ENCODE measurements at places on chromosomes 2 and 18. TPM values are rescaled to one million over a fixed set of nuclear protein-coding genes. Genes with fewer than 3 reads are reported as not detected.

The MAPK4 gene
- 11.4 TPM for total RNA-seq

The TUBA3E gene
- total RNA-seq, result 0.19 TPM

GRCh38 chr18:51754566-51754965 is 557.1 kb upstream of the MEX3C start:
- ATAC-seq, result no peak

GRCh38 chr2:230650585-230651137 is 62.0 kb upstream of the CAB39 start:
- no peak for ATAC-seq

GRCh38 chr2:83899271-83899670 is 559.8 kb downstream of the SUCLG1 start:
- ATAC-seq, result no peak

DNA sequence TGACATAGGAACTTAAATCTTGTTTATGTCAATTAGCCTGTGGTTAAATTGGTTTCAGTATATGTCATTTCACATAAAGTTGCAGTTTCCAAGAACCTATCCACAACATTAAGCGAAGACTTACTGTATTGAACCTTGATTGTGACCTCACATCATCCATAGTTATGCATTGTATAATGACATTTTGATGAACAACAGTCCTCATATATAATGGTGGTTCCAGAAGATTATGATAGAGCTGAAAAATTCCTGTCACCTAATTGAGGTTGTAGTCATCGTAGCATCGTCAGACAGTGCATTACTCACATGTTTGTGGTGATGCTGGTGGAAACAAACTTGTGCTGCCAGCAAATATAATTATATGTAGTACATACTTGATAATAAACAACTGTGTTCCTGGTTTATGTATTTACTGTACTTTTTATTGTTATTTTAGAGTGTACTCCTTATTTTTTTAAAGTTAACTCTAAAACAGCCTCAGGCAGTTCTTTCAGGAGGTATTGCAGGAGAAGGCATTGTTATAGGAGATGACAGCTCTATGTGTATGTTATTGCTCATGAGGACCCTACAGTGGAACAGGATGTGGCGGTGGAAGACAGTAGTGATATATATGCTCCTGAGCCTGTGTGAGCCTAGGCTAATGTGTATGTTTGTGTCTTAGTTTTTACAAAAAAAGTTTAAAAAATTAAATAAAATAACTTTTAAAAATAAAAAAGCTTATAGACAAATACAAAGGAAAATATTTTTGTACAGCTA is 56.6 kb downstream of the UBE2E3 start:
- no peak for ATAC-seq

GRCh38 chr18:4146797-4147196 is 308.3 kb downstream of the DLGAP1 start:
- no peak for ATAC-seq

- ATAC-seq, result peak; percentile 89
These were observed 10.9 kb upstream of the MYOM1 start for GRCh38 chr18:3230401-3231334.

- no peak for ATAC-seq
These were observed 2.7 kb downstream of the RASGRP3 start for GRCh38 chr2:33478968-33479731.

GRCh38 chr2:165648801-165649200 is 145.2 kb downstream of the GALNT3 start:
- peak; percentile 31 for ATAC-seq

DNA sequence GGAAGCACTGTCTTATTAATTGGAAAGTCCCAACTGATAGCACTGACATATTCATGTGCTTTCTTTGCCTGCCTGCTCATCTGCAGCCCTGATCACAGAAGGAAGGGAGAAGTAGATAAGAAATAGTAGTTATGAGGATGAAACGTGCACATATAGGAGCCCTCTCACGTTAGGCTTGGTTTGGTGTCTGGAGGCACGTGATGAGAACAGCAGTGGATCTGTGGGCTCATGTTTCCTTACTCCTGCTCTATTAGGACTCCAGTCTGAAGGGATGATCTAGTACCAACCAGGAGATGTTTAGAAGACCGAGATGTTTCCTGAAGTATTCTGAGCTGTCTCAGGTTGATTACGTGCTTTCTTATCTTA is 84.9 kb downstream of the MAP4K4 start:
- ATAC-seq, result peak; percentile 16

DNA sequence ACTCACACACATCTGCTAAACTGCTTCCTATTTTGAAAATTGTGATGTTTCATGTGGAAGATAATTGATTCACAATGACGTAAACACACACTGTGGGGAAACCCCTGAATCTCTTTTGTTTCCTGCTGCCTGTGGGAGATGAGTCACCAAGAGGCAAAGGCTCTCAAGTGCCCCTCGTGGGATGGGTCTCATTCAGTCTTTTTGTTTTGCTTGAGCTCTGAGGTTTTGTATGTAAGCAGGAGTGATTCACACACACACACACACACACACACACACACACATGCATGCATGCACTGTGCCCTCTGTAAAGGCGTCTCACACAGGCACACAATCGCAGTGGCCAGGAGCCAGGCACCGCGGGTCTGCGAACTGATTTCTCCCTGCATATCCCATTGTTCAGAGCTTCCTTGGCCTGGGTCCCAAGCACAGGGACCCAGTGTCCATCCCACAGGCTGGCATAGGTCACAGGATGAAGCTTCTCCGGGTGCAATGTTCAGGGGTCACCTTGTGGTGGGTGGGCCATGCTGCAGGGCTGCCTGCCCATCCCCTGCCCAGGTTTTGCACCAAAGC is 12.1 kb upstream of the ARHGEF4 start:
- ATAC-seq, result peak; percentile 67

DNA sequence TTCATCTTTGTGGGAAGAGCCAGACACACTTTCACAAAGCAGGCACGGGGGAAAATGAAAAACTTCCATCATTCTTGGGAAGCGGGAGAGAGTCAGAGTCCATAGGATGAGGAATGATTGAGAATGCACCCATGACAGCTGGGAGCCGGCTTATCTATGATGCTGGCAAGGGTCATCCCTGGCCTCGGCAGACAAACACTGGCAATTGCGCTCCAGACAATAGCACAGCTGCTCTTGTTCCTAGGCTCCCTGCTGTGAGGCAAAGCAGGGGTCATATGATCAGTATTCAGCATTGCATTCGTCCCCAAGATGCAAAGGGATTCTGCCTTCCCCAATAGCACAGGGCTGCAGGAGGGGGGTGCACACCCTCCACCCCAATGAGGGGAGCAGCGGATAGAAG is 33.0 kb downstream of the CYRIA start:
- ATAC-seq, result no peak

The VAMP5 gene
- total RNA-seq, result 2.1 TPM

DNA sequence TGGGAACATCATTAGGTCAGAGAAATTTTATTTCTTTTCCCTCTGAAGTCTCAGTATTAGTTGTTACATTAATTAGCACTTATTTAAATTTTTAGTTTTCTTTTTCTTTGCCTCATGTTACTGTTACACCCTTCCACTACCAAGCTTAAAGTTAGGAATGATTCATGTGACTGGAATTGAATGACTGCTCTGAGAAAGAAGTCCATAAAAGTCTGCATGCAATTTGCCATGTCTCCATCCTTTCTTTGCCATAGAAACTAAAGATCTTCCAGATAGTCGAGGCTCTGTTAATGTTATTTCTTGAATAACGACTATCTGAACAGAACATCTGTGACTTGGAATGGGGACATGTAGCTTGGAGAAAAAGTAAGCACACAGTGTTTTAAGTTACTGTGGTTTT is 1269.8 kb upstream of the PIK3C3 start:
- no peak for ATAC-seq

- no peak for ATAC-seq
These were observed 33.4 kb upstream of the MLPH start for GRCh38 chr2:237453671-237454070.

The SF3B6 gene
- 145 TPM for total RNA-seq

DNA sequence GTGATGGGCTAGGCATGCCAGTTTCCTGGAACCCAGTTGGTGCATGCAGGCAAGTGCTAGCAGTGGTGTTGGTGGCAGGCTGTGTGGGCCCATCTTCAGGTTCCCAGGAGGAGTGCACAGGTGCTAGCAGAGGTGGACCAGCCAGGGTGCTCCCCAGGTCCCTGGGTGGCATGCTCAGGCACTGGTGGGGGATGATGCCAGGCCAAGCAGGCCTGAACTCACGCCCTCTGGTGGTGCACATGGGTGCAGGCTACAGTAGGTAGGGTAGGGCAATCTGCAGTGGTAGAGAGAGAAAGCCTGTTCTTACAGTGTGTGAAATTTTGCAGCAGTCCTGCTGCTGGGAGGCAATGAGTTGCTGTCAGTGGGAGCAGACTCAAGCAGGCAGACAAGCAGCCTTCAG is 1651.8 kb downstream of the DPP10 start:
- ATAC-seq, result no peak

DNA sequence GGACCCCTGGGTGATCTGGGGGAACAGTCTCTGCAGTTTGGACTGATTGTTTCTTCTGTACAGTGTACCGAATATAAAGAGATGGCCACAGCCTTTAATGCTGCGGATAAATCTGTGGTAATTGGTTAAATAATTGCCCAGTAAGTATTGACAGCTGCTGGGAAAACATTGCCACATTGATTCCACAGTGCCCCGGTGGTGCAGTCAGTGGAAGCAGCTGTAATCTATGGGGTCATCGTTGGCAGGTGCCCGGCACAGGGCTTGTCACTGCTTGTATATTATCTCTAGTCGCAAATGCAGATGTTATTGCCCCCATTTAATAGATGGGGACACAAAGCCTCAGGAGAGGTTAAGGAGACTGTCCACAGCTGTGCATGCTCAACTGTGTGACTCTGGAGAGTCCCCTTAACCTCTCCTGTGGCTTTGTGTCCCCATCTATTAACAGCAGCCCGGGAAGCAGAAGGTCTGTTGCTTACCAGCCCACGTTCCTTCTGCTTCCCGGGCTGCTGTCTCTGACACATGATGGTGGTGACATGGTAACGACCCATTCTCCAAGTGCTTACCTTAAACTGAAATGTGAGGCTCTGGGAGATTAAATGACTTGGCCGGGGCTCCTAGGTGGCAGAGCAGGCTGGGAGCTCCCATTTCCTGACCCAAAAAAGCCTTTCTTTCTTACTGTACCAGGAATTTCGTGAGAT is 76.9 kb downstream of the NCK2 start:
- ATAC-seq, result peak; percentile 62

DNA sequence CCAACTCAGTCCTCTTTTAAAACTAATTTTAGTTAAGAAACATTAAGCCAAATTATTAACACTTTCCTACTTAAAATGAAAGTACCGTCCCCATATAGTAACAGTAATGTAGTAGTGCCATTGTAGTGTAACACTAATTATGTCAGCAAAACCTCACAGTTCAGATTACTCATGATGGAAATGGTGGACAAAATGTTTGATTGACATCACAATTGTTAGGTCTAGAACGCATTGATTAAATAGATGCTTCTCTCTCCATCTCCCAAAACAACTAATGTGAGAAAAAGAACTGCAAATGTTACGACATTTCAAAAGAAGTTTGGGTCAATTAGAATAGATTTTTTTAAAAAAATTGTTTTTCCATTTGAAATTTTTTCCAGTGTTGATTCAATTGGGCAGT is 1.2 kb upstream of the ATF2 start:
- no peak for ATAC-seq

DNA sequence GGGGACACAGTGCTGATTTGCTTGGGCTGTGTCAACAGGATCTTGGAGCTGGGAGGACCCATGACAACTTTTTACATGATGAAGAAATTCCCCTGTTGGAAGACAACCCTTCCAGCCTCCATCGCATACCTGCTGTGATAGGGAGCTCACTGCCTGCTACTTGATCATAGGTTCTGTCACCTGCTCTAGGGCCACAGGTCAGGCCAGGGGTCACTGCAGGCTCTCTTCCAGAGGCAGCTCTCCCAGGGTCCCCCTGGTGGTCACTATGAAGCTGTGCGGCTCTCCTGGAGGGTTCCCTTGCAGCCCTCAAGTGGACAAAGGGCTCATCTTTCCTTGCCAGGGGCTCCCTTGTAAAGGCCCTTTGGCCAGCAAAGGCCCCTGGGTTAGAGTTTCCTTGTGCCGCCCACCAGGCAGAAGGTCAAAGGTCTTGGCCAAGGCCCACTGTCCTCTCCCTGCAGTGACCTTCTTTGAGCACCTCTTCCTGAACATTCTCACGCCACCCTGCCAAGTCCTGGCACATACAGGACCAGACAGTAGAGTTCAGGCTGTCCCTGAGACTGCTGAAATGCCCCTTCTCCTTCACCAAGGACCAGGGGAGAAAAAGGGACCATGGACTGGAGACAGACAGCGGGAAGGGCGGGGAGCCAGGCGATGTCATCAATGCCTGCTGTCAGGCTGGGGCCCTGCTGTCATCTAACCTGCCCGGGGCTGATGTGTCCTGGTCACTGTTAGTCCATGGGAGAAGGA is 345.1 kb downstream of the DYSF start:
- peak; percentile 63 for ATAC-seq

The RAB31 gene
- 3.8 TPM for total RNA-seq

The TEKT4 gene
- not detected for total RNA-seq

DNA sequence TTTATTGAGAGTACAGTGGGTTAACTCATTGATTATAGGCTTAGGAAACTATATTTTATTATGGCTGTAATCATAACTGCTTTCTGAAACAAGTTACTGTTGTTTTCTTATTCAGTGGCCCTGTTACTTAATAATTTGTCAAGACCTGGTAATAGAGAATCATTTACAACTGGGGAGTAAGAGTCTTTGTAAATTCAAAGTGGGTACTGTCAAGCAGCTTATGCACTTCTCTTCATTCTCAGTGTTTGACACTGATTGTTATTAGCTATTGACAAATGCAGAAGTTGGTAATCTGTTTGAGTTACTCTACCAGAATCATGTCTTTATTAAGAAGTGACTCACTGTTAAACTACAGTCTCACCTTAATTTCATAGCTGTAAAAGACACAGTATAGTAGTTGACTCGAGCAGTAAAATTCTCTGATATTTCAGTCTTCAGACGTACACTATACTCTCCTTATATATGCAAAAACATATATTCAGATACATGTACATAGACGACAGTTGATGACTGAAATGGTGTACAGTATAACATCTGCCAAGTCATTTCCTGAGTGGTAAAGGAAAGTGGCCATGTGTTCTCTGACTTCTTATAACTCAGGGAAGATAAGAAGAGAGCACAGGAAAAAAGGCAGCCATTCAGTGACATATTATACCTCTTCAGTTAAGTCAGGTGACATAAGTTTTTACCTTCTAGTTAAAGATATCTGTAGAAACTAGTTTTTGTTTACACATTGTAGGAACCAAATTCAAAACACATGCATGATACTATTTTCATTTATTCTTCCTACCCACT is 36.0 kb upstream of the TTC27 start:
- no peak for ATAC-seq

The NXPH2 gene
- 0.95 TPM for total RNA-seq

The SRBD1 gene
- total RNA-seq, result 17.7 TPM

GRCh38 chr2:122062506-122062905 is 307.1 kb downstream of the TSN start:
- no peak for ATAC-seq

- peak; percentile 97 for ATAC-seq
These were observed at the start of gene ITGA4 for GRCh38 chr2:181457121-181457740. ITGA4 (plus strand) TSS chr2:181457386; CDS start chr2:181457655, 269 bp downstream.

Data from motor neuron (in vitro differentiated cells).